Uterus (tissue), 4 donors: ENCODE measurements at places on chromosomes 11 and 22. TPM values are rescaled to one million over a fixed set of nuclear protein-coding genes. Genes with fewer than 3 reads are reported as not detected.

Gene CHCHD10
- total RNA-seq, result not detected

GRCh38 chr11:128244871-128245270, 342.5 kb downstream of the ETS1 start:
- no peak for DNase-seq

Gene MRGPRX4
- total RNA-seq, result not detected

Gene APOL5
- not detected for total RNA-seq

Gene C1QTNF5
- 6.5 TPM for total RNA-seq

Gene OR2AG1
- not detected for total RNA-seq

Gene DUSP8
- total RNA-seq, result under 0.01 TPM

DNA sequence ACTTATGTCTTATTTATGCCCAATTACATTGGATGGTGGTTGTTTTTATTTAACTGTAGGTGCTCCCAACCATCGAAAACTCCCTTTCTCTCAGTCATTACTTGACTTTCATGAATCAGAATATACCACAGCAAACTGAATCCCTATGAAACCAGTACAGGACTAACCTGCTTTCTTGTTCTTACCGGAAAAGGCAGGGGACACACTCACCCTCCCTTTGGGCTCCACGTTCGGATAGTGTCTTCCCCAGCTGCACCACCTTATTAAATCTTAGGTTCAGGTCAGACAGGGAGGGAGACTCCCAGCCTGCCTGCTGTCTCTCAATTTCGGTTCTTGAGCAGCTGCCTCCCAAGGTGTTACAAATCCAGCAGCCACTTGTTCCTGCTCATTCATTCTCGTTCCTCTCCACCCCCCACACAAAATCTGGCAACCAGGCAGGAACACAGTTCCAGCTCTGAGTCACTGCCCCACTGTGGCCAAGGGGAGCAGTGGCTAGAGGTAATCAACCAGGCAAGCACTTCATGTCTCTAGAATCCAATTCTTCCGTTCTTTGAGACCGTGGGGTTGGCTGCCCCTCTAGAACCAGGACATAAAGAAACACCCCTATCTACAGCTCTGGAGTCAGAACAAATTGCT, 133.0 kb downstream of the PLEKHA7 start:
- peak; percentile 32 for DNase-seq

Gene ANGPTL5
- total RNA-seq, result 0.24 TPM

Gene TIGD3
- total RNA-seq, result 0.35 TPM

Gene FLRT1
- not detected for total RNA-seq

DNA sequence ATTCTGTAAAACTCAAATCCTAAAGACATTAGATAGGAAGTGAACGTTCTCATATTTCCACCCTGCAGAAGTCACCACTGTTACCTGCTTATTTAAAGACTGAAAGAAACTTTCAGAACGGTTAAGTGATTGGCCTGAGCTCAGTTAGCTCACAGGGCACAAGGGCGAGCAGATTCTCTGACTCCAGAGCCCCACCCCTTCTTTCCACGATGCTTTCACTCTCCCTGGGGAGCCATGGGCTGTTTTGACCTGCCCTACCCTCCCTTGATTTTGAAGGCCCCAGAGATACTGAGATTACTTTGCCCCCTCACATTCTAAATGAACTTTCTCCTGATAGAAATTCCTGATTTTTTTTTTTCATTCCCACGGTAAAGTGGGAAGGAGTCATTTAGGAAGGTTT, 33.9 kb downstream of the ARHGAP1 start:
- DNase-seq, result peak; percentile 46

DNA sequence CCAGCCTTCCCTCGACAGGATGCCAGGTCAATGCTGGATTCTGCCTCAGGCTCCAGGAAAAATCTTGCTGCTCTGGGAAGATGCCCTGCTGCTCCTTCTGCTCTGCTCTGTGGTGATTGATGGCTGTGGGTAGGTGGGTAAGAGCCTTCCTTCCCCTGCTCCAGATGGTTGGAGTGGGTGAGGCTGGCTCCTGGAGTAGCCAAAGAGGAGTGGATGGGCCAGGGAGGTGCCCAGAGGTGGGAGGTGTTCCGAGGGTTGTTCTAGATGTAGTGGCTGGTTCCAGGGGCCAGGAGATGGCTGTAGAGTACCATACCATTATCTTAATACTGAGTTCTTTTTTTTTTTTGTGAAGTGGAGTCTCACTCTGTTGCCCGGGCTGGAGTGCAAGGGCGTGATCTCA, 99.6 kb upstream of the THY1 start:
- DNase-seq, result no peak

GRCh38 chr11:120261321-120261720, 21.4 kb downstream of the POU2F3 start:
- no peak for DNase-seq

DNA sequence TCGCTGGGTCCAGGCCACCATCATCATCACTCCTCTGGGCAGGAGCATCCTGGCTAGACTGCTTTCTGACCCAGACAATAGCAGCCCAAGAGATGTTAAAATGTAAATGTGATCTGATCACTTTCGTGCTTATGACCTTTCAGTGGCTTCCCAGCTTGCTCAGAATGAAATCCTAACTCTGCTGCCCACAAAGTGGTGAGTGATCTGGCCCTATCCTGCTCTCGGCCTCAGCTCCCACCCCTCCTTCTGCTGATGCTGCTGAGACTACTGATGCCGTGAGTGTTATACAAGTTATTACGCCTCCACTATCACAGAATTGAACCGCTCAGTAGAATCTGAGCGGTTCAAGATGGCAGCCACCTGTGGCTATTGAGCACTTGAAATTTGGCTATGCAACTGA, 26.2 kb downstream of the ELF5 start:
- no peak for DNase-seq
